NCI-H460 (cell line): ENCODE measurements at places on chromosomes 7 and 10.

GRCh38 chr10:132609211-132609610 is 71.6 kb downstream of the INPP5A start:
- no peak for DNase-seq

DNA sequence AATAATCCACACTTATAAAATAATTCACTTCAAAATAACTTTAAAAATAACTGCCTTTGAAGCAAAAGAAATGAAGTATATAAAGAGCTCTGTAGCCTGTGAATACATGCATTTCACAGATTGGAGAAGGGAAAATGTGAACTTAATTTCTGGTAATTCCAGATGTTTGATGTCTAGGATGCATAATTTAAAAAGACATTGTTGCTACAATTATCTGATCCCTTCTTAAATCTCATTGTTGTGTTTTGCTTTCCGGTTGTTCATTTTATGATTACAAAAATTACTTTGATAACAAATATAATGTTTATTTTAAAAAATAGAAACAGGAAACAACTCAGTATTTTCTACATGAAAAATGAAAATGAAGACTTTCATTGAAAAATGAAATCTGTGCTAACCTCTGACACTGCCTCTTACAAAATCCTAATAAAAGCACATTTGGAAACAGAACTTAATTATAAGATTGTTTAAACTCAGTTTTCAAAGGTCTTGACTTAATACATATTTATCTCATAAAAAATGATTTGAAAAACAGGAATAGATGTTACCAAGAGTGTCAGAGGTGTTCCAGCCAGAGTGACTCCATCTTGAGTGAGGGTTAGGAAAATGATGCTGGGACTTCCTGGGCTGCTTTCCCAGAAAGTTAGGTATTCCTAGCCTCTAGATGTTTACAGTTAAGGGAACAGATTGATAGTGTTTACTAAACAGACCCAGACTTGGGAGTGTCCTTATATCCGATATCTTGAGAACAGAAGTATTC is 516.6 kb upstream of the SEMA3D start:
- DNase-seq: no peak

DNA sequence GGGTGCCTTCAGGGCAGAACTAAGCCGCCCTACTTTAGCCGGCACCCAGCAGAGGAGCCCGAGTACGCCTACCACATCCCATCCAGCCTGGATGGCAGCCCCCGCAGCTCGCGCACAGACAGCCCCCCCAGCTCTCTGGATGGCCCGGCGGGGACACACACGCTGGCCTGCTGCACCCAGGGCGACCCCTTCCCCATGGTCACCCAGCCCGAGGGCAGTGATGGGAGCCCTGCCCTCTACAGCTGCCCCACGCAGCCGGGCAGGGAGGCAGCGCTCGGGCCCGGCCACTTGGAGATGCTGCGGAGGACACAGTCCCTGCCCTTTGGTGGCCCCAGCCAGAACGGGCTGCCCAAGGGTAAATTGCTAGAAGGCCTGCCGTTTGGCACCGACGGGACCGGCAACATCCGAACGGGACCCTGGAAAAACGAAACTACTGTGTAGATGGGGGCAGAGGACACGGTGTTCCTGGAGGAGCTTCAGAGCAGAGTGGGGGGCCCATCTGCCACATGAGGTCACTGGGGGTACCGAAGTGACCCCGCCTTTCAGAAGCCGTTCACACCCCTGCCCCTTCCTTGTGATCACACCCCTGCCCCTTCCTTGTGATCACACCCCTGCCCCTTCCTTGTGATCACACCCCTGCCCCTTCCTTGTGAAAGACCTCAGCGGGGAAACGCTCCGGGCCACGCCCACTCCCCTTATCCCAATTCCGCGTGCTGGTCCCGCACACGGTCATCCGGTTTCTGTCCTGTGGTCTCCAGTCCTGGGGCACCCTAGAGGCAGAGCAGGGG is 30.8 kb upstream of the KNDC1 start:
- no peak for DNase-seq

DNA sequence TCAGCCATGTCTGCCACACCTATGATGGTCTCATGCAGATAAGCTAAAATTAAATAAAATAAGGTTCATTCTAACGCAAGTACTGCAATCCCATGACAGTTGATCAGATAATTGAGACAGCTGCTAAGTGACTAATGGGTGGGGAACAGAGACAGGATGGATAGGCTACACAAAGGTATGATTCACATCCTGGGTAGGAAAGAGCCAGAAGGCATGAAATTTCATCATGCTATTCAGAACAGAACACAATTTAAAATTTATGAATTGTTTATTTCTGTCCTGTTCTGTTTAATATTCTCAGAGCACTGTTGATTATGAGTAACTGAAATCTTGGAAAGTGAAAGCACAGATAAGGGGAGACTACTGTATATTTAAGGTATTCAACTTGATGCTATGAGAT is 381.8 kb upstream of the SORCS1 start:
- peak; percentile 71 for DNase-seq

- no peak for DNase-seq
Measured at GRCh38 chr7:112453505-112454171, 3.4 kb downstream of the IFRD1 start.

- no peak for DNase-seq
Measured at GRCh38 chr10:89153971-89154370, 53.1 kb downstream of the CH25H start.

DNA sequence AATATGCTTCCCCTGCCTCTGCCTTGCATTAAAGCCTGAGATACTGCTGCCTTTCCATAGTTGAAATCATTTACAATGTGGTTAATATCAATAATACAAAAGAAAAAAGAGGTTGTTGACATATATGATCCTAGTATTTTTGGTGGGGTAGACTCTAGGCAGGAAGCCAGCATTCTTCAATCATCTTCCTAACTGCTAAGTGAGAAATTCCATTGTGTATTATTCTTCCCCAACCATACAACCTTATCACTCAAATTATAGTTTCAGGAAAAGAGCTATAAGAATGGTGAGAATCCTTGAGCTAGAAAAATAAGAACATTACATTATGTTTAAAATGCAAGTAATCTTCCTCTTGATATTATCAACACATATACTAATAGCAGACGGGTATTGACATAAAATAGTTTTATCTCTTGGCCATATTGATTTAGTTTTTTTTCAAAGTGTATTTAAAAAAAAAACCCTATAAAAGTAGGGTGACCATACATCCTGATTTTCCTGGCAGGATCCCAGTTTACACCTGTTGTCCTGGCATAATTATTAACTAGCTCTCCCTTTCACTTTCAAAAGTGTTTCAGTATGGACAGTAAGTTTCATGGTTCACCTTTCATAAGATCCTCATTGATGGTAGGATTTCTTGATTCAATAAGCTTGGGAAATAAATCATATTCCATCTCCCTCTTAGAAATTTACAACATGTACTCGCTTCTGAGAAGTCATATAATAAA is 33.4 kb upstream of the WASL start:
- no peak for DNase-seq

GRCh38 chr7:146788008-146788407 is 671.4 kb downstream of the CNTNAP2 start:
- DNase-seq: no peak

DNA sequence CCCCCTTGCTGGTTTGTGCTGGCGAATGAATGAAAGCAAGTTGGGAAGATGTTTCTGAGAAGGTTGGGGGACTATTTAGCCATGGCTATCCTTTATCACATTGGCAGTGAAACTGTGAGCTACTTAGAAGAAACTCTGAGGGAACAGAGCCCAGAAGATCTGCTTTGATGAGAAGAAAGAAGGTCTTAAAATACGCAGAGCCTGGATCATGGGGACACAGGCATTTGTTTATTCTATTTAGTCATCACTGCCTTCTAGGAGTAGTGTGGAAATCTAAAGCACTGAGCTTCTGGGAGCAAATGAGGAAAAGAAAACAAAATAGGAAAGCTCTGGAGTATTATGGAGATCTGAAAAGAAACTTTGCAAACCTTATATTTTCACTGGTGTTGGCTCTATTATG is 28.5 kb downstream of the CPED1 start:
- no peak for DNase-seq

- DNase-seq: peak; percentile 85
Measured at GRCh38 chr7:47771336-47771989, 176.8 kb downstream of the PKD1L1 start.
